ENCODE measurements at places on chromosomes 13 and 19. TPM values are rescaled to one million over a fixed set of nuclear protein-coding genes. Genes with fewer than 3 reads are reported as not detected.

HCST gene
- polyA plus RNA-seq: 17.3 TPM

CCDC70 gene
- not detected for polyA plus RNA-seq

- DNase-seq: no peak
These were observed 3.1 kb downstream of the SPC24 start for GRCh38 chr19:11152318-11153062.

GRCh38 chr19:5078666-5079065 is 109.8 kb downstream of the KDM4B start:
- DNase-seq: no peak

- DNase-seq: no peak
These were observed 746 bp downstream of the RAB3D start for GRCh38 chr19:11338569-11339253.

DNA sequence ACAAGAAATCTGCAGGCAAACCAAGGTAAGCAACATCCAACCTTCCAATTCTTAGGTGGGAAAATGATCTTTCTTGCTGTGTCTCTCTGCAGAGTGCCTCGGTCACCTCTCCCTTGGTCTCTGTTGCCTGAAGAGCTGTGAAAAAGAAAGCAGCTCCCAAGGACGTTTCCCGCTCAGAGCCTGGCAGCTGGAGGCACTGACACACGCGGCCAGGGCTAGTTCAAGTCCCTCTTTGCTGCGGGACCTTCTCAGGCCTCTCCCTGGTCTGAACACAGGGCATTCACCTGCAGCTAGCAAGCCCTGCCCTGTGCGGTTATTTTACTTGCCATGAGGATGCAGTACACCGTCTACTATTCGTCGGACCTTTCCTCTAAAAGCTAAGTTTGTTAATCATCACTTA is 3.8 kb downstream of the MED26 start:
- no peak for DNase-seq

DNA sequence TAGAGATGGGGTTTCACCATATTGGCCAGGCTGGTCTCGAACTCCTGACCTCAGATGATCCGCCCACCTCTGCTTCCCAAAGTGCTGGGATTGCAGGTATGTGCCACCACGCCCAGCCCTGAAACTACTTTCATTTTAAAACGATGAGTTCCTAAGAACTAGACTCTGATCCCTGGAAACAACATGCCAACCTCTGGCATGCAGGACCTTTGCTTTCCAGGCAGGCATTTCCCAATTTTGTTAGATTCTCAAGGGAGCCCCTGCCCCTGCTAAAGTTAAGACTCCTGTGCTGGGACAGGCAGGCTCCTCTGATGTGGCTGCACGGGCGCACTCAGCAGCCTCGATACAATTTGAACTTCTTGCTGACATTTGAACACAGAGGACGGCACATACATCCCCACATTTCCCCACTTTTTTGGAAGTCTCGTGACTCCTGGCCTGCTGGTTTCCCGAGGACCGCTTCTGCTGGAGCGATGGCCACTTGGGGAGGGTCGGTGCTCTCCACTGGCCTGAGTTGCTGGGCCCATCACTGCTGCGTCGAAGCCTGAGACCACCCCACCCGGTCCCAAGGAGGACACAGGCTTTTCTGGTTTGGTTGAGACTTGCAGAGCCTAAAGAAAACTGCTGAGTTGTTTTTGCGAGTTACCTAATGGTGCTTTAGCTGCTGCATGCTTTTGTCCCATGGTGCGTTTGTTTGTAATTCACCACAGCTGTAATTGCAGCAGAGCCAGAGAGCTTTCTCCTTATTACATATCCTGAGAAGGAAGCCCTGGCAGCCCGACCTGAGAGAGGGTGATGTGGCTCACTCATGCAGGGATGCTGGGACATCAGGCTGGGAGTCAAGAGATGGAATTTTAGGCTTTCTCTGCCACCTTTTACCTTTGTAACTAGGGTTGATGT is 8.2 kb downstream of the ATP11A start:
- DNase-seq: no peak

All from urinary bladder (tissue), 4 donors.